ENCODE measurements at places on chromosomes 5 and 9.

GRCh38 chr9:89400403-89401116 is 82.3 kb downstream of the SECISBP2 start:
- DNase-seq, result no peak

- no peak for DNase-seq
Observed at GRCh38 chr9:130984521-130984920, 24.5 kb upstream of the LAMC3 start.

DNA sequence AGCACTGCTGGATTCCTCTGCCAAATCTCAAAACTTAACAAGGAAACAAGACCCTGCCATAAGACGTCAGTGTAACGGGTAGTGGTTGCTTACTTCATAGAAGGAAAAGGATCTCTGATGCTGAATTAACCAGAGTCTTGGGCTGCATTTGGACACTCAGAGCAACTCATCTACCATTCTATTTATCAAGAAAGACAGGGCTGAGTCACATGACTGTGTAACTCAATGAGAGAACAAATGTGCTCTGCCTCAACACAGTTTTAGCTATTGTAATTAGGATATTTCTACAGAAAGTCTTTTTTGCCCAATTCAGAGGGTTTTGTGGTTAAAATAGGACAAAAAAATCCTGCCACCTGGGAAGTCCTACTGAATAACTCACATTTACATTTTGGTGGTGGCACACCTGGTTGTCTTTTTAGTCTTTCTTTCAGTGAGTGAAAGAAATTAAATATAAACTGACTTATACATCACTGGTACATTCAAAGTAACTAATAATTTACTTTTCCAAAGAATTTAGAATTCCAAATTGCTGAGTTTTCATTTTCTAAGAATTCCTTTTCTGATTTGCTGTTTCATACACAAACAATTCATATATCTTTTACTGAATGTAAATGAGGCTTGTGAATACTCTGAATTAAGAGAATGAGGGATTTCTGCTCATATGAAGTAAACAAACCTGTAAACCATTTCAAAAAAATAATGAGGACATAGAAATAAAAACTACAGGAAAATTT is 104.4 kb downstream of the MPDZ start:
- DNase-seq, result no peak

- no peak for DNase-seq
Observed at GRCh38 chr9:68961587-68961986, 52.3 kb downstream of the PRKACG start.

DNA sequence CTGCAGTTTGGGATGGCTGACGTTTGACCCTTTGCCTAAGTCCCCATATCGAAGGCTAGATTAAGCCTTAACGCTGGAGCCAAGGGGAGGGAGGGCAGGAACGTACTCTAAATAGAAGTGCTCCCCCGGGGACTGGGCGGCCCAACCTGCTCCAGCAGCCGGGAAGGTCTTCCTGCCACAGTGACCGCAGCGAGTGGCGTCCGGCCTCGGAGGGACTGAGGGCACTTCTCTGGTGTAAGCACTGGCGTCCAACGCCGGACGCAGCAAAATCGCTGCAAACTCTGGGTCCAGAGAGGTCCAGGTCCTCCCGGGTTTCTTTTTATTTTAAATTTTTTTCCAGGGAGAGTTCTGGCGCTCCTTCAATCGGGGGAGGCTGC is 505 bp upstream of the ACER2 start:
- no peak for DNase-seq

DNA sequence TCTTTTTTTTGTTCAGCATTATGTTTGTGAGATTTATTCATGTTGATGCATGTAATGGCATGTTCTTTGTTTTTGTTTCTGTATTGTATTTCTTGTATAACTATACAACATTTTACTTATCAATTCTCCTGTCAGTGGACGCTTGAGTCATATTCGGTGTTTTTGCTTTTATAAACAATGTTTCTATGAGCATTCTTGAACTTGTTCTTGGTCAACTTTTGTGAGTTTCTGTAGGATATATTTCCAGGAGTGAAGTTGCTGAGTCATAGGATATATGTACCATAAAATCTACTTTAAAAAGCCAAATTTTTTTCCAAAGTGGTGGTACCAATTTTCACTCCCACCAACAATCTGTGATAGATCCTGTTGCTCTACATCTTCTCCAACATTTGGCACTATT is 104.8 kb downstream of the VCAN start:
- no peak for DNase-seq

DNA sequence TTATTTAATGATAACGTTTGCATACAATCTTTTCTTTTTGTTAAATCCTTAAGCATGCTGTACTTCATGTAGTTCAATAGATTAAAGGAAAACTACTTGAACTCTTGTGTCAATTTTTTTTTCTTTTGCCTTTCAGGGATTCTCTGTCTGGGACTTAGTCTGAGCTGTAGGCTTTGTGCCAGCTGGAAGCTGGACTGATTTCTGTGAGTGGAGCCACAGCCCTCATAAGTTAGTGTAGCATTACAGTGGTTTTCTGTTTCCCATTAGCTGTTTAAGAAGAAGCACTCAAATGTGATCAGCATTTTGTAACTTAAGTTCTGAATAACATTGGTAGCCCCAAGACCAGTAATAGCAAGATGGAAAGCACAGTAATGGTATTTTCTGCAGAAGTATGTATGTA is 330.6 kb upstream of the MEF2C start:
- no peak for DNase-seq

DNA sequence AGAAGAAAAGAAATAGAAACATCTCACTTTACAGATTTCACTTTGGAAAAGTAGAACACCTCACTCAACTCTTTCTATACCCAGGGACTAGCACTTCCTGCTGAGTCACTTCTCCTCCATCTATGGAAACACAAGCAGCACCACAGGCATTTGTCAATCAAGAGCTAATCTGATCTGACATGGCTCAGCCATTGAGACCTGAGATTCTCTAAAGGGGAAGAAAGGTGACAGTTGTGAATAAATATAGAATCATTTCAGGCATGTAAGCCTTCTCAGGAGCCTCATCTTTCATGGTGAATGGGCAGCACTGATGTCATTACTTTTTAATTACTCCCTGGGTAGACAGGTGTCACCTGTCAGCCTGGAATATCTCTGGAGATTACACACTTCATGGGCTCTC is 559.8 kb downstream of the HINT1 start:
- no peak for DNase-seq

DNA sequence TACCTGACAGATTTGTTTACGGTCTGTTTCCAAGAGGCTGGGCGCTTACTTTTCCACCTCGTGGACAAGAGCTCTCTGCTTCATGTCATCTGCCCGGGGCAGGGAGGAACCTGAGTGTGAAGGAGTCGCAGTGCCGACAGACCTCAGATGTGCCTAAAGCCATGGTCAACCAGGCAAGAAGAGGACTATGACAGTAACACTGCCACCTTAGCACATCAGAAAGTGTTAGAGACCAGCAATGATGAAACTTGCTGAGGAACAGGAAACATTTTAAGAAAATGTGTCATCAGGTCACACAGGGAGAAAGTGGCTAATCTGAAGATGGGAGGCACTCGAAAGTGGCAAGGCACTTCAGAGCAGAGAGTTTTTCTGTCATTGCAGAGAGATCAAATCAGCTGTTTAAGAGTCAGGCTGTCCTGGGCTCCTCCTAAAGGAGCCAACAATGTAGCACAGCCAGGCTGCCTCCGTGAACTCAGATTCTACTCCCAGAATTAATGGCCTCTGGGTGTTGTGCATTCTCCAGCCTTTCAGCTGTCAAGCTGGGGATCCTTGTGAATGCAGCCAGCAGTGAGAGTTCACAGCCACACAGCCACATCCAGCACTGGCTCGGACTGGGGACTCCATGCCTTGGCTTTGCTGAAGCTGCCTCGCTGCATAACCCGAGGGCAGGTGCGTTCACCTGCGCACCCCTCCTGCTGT is 94.6 kb downstream of the RAPGEF1 start:
- DNase-seq, result no peak

DNA sequence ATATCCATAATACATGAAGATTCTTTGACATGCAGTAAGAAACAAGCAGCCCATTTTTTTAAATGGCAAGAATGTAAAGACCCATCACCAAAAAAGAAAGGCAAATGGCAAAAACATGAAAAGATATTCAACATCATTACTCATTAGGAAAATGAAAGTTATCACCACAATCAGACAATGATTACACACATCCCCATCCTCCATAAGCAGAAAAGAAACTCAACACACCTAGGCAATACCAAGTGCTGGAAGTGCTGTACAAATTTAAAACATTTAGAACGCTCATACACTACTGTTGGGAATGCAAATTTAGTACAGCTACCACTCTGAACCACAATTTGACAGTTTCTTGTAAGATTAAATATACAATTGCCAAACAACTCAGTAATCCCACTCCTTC is 466.7 kb downstream of the ACTL7B start:
- no peak for DNase-seq

GRCh38 chr9:137542486-137542885 is 7.7 kb downstream of the PNPLA7 start:
- no peak for DNase-seq

DNA sequence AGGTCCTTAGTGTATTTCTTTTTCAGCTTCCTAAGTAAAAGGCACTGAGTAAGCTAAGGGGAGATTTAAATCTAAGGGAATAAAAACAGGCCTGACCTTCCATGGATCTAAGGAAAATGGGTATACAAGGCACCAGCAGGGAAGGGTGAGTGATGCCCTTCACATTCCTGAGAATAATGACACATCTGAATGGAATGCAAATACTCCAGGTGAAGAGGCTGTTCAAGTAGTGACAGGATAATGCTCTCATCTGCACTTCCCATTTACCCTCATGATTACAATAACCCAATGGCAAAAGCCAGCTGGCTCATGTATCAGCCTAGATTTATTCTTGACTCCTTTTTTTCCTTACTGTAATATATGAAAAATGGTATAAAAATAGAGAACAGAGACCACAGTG is 216.2 kb upstream of the ACTBL2 start:
- no peak for DNase-seq

- DNase-seq, result no peak
Observed at GRCh38 chr9:98995971-98996504, 52.3 kb downstream of the COL15A1 start.

- DNase-seq, result no peak
Observed at GRCh38 chr5:34709861-34710673, 53.9 kb downstream of the RAI14 start.

DNA sequence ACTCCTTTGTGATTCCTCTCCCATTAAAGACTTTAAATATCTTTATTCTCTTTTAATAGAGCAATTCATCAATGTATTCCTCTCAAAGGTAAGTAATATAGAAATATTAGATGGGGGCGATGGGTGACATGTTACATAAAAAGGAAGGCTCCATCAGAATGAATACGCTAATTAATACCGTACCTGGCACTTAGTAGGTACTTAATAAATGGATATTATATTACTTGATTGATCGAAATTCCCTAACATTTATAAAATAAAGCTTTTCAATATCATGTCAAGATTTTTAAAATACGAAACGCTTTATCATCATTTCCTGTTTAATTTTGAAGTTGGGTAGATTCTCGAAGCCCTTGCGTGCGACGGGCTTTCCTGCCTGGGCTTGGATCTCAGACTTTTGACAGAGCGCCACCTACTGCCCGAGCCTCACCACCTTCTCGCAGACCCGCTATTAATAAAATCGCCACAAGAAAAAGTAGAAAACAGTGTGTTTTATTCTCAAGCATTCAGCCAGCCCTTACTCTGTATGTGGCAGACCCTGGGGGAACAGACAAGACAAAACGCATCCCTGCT is 99.4 kb downstream of the C5orf15 start:
- peak; percentile 67 for DNase-seq

DNA sequence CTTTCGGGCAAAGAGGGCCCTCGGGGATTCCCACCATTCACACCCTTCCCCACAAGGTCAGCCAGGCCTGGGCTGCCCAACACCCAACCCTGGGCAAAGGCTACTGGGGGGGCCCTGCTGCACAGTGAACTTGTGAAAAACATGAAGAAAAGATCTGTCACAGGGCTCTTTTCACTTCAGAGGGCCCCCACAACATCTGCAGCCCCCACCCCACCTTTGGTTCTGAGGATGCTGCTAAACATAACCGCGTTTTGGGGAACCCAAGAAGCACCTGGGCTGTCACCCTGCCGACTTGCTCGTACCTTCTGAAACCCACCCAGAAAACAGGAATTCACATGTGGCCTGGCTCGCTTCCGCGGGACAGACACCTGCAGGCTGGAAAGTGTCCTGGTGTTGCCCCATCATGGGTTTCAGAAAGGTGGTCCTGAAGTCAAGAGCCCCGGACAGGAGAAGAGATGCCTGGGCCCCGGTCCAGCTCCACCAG is 29.3 kb downstream of the B4GALT1 start:
- no peak for DNase-seq

DNA sequence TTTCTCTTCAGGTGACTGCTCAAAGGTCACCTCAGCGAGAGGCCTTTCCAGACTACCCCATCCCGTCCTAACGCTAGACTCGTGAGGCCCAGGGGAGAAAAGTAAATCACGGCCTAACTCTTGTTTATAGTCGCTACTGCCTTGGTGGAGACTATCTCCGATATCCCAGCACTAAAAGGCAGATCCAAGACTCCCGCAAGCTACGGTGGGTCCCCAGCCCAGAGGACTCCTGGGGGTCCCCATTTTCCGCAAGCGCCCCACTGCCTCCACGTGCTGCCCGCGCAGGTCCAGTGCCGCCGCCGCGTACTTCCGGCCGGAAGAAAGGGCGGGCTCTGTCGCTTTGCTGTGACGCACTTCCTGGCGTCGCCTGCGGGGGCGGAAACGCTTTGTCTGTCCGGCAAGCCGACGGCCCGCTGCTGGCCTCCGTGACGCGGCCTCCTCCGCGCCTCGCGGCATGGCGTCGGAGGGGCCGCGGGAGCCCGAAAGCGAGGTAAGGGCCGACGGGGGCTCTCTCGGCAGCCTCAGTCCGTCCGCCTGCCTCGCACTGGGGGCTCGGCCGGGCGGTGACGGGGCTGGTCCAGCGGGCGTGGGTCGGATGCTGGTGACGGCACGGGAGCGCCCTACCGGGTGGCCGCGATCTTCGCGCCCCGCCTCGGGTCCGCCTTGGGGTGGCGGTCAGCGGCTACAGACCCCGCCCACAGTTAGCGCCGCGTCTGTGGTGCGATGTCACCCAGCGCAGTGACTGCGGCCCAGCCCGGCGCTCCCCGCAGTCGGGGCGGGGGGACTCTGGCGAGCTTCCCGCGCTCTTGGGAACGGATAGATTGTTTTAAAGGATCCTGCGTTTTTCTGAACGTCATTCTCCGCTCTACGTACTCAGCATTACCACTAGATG is at the start of gene SECISBP2:
TSS of gene SECISBP2 (plus strand) at position 378 of the 892 bp plus-strand sequence. CDS start at position 455, 77 bp downstream.
- DNase-seq, result peak; percentile 92

DNA sequence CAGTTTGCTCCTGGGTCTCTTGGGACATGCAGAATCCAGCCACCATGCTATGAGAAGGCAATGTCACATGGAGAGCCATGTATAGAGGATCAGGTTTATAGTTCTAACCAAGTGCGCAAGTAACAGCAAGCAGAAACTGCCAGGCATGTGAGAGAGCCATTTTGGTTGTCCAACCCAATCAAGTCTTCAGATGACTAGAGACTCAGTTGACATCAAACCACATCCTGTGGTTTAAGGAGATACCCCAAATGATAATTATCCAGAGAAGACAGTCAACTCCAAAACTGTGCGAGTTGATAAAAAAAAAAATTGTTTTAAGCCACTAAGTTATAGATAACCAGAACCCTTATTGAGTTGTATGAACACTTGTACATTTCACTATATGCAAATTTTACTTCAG is 40.2 kb downstream of the TMEM232 start:
- DNase-seq, result no peak

Data from hematopoietic multipotent progenitor cell treated with erythropoietin and hydrocortisone succinate and interleukin-3 and kit ligand, for 15 days (in vitro differentiated cells).